ENCODE measurements at places on chromosomes 11 and 22. TPM values are rescaled to one million over a fixed set of nuclear protein-coding genes. Genes with fewer than 3 reads are reported as not detected.

DNA sequence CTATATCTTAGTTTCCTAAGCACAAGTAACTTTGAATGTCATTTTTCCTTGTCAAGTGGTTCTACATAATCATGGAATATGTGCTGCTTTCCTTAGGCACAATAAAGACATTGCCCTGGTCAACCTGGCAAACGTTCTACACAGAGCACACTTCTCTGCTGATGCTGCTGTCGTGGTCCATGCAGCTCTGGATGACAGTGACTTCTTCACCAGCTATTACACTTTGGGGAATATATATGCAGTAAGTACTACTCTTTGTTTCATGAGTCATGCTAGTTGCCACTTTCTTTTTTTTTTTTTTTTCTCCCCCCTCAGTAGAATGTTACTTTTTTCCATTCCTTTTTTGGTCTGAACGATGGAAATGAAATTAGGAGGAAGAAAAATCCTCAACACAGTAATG lies 38.5 kb downstream of the TTC17 start:
- peaks cover 42% of the 10 kb centered on the region for H3K36me3 ChIP-seq
- DNase-seq: no peak
- H3K27me3 ChIP-seq: no peaks in the 10 kb centered on the region
- H3K27ac ChIP-seq: no peak overlapping the region
- no peak overlapping the region for H3K4me3 ChIP-seq
- no peaks in the 10 kb centered on the region for H3K4me1 ChIP-seq

GRCh38 chr11:36449561-36450096 lies 60.4 kb downstream of the TRAF6 start:
- H3K36me3 ChIP-seq: no peaks in the 10 kb centered on the region
- peaks cover 5% of the 10 kb centered on the region for H3K4me1 ChIP-seq

- DNase-seq: no peak
- H3K27me3 ChIP-seq: no peaks in the 10 kb centered on the region
- no peak overlapping the region for H3K4me3 ChIP-seq
These were observed 39.0 kb downstream of the TBX1 start for GRCh38 chr22:19799322-19800190.

GRCh38 chr11:3866206-3866605 lies 10.7 kb downstream of the STIM1 start:
- no peaks in the 10 kb centered on the region for H3K36me3 ChIP-seq
- no peak for DNase-seq
- H3K27me3 ChIP-seq: no peaks in the 10 kb centered on the region
- H3K27ac ChIP-seq: peak overlapping the region; percentile 70
- no peak overlapping the region for H3K4me3 ChIP-seq
- peaks cover 16% of the 10 kb centered on the region for H3K4me1 ChIP-seq

- H3K27ac ChIP-seq: peak overlapping the region; percentile 97
- H3K4me3 ChIP-seq: peak overlapping the region; percentile 99
These were observed 728 bp downstream of the FANCF start for GRCh38 chr11:22624742-22625447.

- H3K27me3 ChIP-seq: no peaks in the 10 kb centered on the region
- no peaks in the 10 kb centered on the region for H3K36me3 ChIP-seq
- H3K4me1 ChIP-seq: no peaks in the 10 kb centered on the region
- no peak overlapping the region for H3K4me3 ChIP-seq
These were observed 6.4 kb upstream of the FOSL1 start for GRCh38 chr11:65906602-65907001.

GRCh38 chr11:8203414-8203715 lies 34.5 kb upstream of the RIC3 start:
- H3K27ac ChIP-seq: no peak overlapping the region
- H3K27me3 ChIP-seq: no peaks in the 10 kb centered on the region
- no peaks in the 10 kb centered on the region for H3K4me1 ChIP-seq

GRCh38 chr22:17260298-17260697 lies 41.1 kb upstream of the ADA2 start:
- H3K36me3 ChIP-seq: no peaks in the 10 kb centered on the region
- no peaks in the 10 kb centered on the region for H3K27me3 ChIP-seq
- H3K27ac ChIP-seq: no peak overlapping the region
- no peak overlapping the region for H3K4me3 ChIP-seq
- H3K4me1 ChIP-seq: peaks cover 4% of the 10 kb centered on the region

DNA sequence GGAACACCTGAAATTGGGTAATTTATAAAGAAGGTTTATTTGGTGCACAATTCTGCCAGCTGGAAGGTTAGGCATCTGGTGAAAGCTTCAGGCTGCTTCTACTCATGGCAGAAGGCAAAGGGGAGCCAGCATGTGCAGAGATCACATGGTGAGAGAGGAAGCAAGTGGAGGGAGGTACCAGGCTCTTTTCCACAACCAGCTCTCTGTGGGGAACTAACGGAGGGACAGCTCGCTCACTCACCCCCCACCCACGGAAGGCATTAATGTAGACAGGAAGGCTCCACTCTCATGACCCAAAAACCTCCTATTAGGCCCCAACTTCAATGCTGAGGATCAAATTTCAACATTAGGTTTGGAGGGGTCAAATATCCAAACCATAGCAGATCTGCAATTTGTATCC lies 75.6 kb upstream of the ARHGAP32 start:
- no peak for DNase-seq
- no peak overlapping the region for H3K4me3 ChIP-seq
- H3K36me3 ChIP-seq: no peaks in the 10 kb centered on the region
- no peaks in the 10 kb centered on the region for H3K27me3 ChIP-seq

GAL3ST3 gene
- not detected for total RNA-seq

KIRREL3 gene
- 0.08 TPM for total RNA-seq

FHIP1B gene
- total RNA-seq: 12.3 TPM
